ENCODE measurements at places on chromosomes 2 and 18.

DNA sequence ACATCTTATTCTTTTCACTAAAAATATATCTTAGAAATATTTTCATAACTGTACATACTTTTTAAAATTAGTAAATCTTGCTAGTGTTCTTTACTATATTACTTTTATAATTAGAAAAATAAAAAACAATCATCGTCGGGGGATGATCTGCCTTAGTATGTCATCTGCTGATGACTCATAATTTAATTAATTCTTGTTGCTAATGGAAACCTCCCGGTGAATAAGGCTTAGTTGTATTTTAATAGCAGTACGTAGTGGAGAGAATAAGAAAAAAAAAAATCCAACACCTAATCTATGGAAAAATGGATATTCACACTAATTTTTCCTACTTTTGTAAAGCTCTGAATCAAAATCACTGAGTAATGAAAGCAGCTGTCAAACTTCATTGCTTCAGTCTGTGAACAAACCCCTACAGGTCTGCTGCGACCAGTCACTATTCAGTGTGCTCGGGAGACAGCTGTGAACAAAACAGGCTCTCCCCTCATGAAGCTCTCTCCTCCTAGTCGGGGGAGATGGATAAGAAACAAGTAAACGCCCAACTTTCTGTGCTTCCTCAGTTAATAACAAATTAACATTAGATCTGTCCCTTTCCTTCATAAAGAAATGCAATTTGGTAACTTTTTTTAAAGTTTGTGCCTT is 97.4 kb upstream of the UPP2 start:
- DNase-seq, result no peak

GRCh38 chr2:184178229-184178628 is 420.1 kb upstream of the ZNF804A start:
- DNase-seq, result no peak

DNA sequence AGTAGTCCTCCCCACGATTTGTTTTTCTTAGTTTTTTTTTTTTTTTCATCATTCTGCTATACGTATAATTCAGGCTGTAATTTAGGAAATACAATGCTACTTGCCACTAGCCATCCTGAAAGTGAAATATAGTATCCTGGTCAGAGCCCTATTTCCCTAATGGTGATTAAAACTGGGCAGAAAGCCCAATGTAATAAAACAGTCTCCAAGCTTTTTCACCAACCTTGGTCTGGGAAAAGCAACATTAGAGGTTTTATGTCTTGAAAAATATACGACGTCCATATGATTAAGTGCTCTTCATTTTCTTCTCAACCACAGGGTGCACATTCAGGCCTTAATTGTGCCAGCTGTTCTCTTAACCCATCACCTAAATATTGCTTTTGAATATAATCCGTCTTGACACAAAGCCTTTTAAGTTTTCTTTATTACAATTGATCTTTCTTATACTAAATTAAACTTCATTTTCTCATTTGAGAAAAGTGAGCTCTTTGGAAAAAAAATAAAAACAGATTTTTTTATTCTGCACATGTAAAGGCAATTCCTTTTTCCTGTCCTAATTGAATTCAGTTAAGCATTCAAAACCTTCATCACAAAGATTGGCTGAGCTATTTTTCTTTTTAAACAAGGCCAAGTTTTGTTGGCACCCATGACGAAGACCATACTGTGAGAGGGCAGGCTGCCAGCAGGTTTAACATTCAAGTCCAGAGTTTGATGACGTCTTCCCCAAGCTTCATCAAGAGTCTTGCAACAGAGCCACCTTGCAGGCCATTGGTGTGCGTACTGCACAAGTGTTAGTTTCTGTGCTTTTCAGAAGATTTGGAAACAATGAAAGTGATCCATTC is 52.7 kb downstream of the MAP2 start:
- DNase-seq, result no peak

- DNase-seq, result no peak
Measured at GRCh38 chr2:172525601-172526000, 30.3 kb upstream of the PDK1 start.

DNA sequence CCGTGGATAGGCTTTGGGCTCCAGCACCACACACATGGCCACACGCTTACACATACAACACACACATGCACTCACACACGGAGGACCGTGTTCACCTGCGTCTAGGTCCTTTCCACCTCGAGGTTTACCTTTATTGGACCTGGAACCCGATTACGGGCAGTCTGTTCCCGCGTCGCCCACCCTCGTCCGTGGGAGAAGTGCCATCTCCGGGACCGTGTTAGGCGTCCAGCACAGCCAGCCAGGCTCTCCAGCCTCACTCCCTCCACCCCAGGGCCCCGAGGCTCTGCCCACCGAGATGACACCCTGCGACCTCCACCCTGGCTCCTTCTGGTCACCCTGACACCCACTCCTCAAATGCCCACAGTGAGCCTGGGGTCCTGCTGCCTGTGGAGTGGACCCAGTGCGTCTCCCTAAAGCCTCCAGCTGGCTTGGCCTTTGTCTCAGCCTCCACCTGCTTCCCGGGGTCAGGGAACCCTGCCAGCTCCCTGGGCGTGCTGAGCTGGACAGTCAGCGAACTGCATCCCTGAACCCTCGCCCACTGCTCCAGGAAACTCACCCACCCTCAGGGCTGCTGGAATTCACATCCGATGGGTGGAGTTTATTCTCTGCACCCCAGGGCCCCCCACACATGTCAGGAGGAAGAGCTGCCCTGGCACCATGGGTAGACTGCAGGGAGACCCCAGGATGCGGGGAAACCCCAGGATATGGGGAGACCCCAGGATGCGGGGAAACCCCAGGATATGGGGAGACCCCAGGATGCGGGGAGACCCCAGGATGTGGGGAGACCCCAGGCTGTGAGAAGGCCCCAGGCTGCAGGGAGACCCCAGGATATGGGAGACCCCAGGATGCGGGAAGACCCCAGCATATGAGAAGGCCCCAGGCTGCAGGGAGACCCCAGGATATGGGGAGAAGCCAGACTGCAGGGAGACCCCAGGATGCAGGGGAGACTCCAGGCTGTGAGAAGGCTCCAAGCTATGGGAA is 33.0 kb downstream of the ADI1 start:
- DNase-seq, result no peak

DNA sequence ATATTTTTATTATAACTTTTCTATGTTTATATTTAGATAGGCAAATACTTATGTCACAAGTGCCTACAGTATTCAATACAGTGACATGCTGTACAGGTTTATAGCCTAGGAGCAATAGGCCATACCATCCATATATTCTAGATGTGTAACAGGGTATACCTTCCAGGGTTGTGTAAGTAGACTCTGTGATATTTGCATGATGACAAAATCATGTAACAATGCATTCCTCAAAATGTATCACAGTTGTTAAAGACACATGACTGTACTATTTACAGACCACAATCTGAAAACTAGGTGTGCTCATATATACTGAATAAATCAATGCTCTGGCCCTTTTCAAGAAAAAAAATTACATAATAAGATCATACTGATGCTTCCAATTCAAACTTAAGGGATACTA is 433.2 kb upstream of the RGPD4 start:
- DNase-seq, result no peak

GRCh38 chr18:9453283-9453682 is 22.0 kb upstream of the RALBP1 start:
- DNase-seq, result no peak

DNA sequence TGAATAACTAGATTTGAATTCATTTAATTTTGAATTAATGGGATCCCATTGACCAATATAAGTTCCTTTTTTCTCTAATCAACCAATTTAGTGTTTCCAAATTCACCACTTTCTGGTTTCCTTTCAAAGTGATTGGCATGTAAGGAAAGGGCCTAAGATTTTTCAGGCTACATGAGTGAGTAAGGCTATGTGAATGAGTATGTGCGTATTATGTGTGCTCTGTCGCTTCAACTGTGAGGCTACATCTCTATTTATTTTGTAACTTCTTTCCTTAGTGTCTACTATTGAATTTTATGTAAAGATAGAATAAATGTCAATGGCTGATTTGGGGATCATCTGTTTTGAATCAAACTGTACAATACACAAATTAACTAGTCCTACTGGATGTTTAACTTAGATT is 110.6 kb downstream of the ABCA12 start:
- no peak for DNase-seq

- DNase-seq, result no peak
Measured at GRCh38 chr18:22367303-22367702, 50.4 kb downstream of the CTAGE1 start.

DNA sequence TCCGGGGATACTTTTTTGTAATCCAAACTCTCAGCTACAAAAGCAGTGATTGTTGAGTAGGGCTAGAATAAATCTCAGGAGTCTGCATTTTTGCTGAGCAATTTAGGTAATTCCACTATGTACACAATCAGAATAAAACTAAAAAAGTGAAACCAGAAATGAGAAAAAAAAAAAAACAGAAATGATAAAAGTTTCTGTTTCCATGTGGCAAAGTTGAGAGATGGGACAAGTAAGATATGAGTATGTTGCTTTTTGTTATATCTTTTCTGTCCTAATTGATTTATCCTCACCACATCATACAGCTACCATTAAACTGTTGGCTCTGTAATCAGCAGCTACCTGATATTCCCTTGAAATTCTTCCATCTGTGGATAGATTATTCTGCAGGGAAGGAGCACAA is 92.7 kb downstream of the VWC2L start:
- no peak for DNase-seq

DNA sequence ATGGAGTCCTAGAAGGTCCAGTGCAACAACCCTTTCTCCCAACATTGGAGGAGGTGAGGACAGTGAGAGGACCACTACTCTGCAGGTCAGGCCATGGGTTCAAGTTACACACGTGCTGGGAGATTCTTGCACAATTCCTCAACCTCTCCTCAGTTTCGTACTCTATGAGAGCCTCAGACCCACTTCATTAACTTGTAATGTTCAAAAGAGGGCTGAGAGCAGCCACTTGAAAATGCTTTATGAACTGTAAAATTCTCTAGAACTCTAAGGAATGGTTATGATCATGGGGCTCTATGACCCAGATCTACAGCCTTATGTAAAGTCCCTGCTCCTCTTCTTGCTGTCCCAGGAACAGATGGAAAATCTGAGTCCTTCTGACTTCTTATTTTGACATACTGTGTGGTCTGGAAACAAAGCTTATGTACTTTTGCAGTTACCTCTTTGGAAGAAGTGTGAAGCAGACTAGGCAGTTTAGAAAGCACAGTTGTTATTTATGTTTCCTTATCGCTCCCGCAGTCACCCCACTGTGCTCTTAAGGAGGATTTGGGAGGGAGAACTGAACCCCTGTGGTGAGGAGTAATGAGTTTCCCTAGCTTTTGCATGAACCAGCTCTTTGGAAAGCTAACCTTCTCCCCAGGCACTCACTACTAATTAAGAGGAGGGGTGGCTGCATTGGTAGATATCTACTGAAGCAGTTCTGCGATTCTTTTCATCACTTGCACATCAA is 296.6 kb downstream of the LRRTM1 start:
- DNase-seq, result no peak
